Stimulated activated naive CD4-positive, alpha-beta T cell (primary cell): ENCODE measurements at places on chromosomes 2 and 18.

- peak; percentile 12 for DNase-seq
Measured at GRCh38 chr18:48851599-48851960, 99.2 kb downstream of the SMAD7 start.

GRCh38 chr2:143843686-143844085 lies 676.2 kb downstream of the ZEB2 start:
- DNase-seq, result no peak

- DNase-seq, result no peak
Measured at GRCh38 chr2:102005989-102006885, 14.5 kb downstream of the IL1R2 start.

- no peak for DNase-seq
Measured at GRCh38 chr2:200620606-200621390, 35.0 kb downstream of the AOX1 start.

DNA sequence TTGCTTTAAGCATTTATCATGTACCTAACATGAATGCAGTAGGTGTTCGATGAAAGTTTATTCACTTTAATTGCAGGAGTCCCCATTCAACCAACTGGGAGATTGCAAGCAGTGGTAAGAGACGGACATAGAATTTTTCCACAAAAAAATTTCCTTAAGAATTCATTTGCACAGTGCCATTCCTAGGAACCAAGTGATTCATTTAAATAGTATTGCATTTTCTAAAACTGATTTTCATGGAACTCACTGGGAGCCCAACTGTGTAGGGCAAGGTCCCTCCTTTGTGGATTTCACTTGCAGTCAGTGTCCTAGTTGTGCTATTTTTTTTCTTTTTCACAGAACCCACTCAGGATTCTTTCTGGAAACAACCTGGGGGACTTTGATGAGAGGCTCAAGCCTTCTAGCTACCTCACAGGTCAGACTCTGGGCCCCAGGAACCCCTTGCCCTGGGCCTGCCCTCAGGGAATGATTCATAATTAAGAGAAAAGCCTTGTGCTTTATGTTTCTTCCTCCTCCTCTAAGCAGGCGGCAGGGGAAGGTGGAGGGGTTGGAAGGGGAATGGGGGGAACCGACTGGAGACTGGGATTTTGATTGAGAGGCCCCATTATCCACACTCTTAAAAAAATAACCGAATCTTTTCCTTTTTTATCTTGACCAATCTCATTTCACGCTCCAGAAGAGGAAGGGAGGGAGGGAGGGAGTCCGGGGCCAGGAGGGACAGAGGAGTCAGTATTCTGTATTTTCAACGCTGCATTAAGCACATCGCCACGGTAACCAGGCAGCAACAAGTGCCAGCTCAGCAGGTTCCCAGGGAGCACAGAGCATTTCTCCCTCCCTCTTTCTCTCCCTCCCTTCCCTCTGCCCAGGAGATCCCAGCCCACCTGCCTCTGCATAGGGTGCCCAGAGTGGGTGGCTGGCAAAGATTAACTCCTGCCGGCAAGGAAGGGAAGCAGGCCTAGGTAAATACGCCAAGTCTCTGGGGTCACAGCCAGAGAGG lies 51.8 kb downstream of the PSD4 start:
- DNase-seq, result no peak

GRCh38 chr2:9430316-9431293 lies 7.2 kb downstream of the CPSF3 start:
- no peak for DNase-seq

- DNase-seq, result no peak
Measured at GRCh38 chr2:157631861-157632260, 3.2 kb upstream of the ACVR1C start.

GRCh38 chr2:76478266-76479035 lies 767.7 kb upstream of the GCFC2 start:
- DNase-seq, result no peak

DNA sequence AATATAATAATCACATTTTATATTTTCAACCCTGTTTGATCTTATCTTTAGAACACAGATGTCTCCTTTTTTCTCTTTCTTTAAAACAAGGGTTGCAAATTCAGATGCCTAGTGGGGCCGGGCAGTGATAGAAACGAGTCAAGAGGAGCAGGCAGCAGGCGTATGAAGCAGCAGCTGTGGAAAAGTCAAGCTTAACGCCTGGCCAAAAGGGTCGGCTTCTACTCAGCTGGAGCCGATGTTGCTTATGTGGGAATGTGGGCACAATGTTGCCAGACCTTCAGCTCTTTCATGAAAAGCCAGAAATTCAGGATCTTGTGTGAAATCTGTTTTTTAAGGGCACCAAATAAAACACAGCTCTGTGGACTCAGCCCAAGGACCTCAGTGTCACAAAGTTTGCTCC lies 642.7 kb downstream of the ARHGAP15 start:
- no peak for DNase-seq

GRCh38 chr18:42914476-42914875 lies 201.0 kb downstream of the RIT2 start:
- no peak for DNase-seq

DNA sequence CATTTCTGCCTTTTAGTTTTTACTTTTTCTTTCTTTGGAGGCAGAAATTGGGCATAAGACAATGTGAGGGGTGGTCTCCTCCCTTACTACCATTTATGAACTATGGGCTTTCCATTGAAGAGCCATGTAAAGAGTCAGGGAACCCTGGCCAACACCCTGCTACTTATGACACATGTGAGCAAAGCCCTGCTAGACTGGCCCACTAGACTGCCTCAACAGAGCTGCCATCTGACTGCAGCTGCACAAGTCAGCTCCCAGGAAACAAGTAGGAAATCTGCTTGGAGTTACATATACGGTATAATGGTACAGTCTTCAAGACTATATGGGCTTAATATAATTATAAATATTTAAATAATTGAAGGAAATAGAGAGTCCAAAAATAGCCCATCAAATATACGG lies 816.8 kb downstream of the TRIB2 start:
- no peak for DNase-seq

- no peak for DNase-seq
Measured at GRCh38 chr2:223467196-223467595, 135.0 kb downstream of the SCG2 start.

DNA sequence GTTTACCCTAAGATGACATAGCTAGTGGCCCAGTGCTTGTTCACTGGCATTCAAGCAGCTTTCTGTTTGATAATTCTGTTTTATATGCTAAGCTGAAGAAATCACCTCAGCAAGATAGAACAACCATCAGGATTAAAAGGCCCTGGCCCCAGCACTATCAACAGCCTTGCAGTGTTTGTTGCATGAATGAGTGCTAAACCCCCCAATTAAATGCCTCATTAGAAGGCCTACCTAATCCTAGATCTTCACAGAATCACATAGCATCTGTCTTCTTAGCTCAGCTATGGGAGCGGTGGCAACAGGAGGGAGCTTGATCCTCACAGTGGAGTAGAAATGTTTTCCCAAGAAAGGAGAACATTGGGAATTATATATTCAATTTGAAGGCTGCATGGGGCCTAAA lies 194.1 kb upstream of the HNMT start:
- DNase-seq, result no peak

DNA sequence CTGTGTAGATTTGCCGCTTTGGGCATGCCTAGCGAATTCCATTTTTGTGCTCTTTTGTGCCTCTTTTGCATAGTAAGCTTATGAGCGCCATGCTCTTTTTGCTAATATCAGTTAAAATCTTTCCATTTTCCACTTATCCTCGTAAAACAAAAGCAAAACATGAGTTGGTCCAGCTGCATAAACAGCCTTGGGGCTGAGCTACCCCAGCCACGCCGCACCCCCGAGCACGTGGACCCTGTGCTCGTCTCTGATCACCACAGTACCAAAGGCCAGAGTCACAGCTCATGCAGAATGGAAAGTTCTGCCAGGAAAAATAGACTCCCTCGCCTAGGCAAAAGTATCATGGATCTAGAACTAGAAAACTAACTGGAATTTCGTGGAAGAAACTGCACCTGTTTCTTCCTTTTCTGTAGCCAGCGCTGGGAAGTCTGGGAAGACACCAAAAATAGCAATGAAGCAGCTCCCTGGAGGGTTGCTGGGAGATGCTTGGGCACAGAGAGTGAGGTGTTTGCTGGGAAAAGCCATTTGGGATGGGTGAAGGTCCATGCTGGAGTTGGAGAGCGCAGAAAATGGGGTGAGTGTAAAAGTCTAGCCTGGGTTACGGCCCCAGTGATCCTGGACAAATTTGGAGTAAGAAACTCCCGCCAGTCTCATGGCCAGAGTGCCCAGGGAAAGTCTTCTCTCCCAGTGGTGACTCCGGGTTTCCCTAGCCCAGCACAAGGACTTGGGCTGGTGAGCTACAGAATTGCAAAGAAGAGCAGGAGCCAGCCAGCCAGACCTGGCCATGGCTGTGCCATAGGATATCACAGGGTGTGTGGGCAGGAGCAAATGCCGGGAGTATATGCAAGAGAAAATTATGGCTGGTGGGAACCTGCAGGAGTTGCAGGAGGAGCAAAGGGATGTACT lies 218.4 kb downstream of the GBX2 start:
- DNase-seq, result no peak
